ENCODE measurements at places on chromosomes 2 and 18.

DNA sequence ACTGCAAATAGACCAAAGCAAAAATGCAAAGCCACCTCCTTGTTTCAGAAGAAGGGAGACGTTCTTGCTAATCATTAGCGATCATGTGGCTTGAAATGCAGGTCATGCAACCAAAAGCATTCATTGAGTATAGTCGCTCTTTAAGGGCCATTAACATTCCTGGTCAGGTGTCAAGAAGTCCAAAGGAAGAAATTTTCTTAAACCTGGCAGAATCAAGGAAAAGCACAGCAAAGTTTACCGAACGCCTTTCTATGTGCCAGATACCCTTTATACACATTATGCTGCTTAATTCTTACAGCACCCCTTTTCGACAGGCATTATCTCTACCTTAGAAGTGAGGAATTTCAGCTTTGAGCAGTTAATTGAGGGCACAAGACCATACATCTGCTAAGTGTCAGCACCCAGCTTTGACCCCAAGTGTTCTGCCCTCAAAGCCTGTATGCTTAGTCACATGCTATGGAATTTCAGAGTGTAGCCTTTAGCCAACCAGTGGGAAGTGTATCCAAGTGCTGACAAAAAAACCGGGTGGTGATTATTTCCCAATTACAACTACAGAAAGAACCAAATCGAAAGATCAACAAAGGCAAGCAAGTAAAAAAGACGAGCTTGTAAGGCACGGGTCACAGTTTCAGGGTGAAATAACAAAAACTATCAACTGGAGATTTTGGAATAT is 70.8 kb downstream of the EPHA4 start:
- no peak for DNase-seq

- DNase-seq, result no peak
Measured at GRCh38 chr18:74996055-74996454, 212.9 kb downstream of the PTGR3 start.

GRCh38 chr18:49167084-49167483 is 216.3 kb upstream of the SMAD7 start:
- DNase-seq, result no peak

- DNase-seq, result no peak
Measured at GRCh38 chr2:200021449-200022114, 66.2 kb downstream of the MAIP1 start.

GRCh38 chr2:229731916-229732315 is 17.6 kb upstream of the DNER start:
- DNase-seq, result no peak

DNA sequence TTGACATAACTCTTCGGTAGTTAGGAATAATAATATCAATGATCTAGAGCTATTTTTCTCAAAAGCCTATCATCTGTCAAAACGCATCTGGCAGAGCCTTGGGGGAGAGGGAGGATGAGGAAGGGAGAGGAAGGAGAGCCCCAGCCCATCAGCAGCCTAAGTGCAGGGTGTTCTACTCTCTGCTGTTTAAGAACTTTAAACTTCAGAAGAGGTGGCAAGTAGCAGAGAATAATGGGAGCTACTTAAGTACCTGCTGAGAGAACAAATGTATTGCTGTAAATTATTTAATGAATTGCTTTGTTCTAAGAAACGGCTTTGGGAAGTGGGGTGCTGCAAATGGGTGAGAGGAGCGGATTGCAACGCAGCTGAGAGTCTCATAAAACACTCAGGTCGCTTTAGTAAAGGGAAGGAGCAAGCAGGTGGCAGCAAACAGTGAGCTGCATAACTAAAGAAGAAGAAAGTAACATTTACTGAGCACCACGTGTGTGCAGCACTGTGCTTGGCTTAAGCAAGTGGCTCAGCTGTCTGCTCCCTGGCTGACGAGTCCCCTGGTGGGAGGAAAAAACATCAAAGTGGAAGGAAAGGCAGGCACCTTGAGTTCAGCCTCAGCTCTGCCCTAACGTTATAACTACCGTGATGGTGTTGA is 26.3 kb upstream of the SH3RF3 start:
- no peak for DNase-seq

DNA sequence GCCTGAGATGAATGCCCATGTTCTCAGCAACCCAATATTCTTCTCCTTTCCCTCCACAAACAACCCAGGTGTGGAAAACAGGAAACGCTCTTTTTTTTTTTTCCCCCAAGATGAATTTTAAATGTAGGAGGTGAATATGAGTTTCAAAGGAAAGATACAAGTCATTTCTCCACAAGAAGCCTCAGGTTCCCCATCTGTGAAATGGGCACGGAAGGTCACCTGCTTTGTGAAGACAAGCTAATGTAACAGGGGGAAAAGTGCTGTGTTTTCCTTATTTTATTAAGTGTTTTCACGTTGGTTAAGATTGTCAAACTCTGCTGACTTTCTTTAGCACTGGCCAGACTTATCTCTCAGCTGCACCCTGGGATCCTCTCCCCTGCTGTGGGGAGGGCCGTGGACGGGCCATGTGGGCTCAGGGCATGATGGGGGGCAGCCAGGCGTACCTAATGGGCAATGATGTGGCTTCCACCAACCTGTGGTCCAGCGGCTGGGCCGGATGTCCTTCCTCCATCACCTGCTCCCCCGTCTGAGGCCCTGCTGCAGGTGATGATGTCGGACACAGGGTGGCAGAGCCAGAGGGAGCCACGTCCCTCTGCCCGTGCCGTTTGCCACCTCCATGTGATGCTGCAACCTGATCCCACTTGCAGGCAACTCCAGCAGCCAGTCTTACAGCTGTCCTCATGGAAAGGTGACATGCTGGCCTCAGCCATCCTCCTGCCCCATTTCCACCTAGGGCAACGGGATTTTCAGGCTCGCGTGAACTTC is 130.0 kb upstream of the PXDN start:
- no peak for DNase-seq

DNA sequence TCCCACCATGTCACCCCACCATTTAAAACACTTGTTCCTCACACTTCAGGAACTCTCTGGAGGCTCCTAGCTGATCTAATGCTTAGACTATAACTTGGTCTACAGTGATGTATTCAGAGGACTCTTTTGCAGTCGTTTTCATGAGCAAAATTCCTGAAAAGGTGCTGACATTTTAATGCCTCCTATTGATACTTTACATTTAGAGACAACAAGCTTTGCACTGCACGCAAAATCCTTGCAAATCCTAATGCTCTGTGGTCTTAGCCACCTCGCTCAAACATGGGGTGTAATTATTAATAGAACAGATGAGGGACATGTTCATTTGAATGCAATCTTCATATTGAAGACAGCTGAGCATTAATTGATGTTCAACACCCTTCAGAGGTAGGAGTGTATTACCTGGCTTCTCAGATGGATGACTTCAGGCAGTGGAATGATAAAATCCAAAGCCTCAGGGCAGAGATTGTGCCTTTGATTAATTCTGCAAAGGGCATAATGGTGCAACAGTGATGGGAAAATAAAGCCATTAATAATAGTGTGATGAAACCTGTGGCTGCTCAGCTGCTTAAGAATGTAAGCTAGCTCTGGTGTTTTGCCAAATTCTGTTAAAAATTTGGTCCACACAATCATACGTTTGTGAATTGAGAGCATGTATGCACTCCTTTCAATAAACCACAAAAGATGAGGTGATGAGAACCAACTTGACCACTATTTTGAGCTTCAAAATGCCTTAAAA is 5.4 kb downstream of the CTAGE1 start:
- DNase-seq, result no peak

DNA sequence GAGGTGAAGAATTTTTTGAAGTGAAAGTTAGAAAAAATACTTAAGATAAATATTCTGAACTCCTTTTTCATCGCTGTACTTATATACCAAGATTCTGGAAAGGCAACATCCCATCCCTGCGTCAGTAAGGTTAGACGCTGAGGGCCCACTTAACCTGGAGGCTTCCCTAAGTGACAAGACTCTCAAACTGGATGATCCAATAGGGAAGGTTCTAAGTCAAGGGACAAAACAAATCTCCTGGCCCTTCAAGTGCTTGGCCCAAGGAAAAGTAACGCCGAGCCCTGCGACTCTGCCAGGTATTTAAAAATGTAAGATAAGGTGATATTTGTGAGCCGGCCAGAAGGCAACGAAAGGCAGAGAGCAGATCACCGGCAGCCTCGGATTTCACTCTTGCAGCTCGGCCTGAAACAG is 1.3 kb downstream of the STK39 start:
- DNase-seq, result no peak
